Stimulated activated naive CD4-positive, alpha-beta T cell treated with Interleukin-2 at 50 U/mL for 16 hours (primary cell): ENCODE measurements at places on chromosomes 1 and 21.

- no peak for DNase-seq
Observed at GRCh38 chr1:219533280-219533679, 79.6 kb downstream of the ZC3H11B start.

- DNase-seq = no peak
Observed at GRCh38 chr1:7268983-7269382, 483.7 kb downstream of the CAMTA1 start.

DNA sequence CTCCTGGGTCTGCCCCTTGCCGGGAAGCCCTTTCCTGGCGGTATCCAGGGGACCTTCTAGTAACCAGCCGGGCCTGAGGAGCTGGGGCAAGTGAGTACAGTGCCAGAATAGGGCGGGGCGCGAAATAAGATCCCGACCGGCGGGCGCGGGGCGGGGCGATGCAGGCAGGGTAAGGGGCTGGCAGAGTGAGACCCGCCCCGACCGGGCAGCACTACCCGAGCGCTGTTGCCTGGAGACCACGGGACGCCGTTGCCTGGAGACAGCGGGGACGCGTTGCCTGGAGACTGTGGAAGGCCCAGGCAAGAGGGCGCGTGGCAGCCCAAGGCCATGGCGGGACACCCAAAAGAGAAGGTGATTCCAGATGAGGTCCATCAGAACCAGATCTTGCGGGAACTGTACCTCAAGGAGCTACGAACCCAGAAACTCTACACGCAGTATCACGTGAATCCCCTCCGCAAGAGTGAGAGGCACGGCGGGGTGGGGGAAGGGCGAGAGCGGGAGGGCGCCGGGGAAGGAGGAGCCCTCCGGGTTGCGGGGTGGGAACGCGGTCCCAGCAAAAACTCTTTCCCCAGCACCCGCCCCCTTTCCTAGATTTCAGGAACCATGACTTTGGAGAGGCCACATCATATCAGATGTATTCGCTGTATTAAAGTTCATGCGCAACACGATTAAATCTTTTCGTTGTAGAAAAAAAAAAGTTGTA, 24.3 kb downstream of the EBNA1BP2 start:
- no peak for DNase-seq

DNA sequence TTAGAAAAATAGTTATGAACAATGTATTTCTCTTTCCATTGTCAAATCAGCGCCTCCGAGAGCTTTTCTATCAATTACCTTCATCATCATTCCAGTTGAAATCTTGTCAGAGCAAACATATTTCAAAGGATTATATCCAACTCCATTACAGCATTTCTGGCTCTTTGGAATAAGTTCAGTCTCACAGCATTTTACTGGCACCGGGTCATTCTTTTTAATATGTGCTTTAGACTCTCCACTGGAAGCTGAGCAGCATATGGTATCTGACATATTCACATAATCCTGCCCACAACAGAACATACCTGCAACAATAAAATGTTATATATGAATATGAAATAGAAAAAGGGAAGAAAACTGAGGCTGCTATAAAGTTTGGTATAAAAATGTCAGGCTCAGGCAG, 222.9 kb downstream of the KCTD3 start:
- DNase-seq = no peak

GRCh38 chr1:33501309-33501708, 28.9 kb downstream of the ZSCAN20 start:
- DNase-seq = no peak

GRCh38 chr1:5427026-5427613, 565.1 kb downstream of the NPHP4 start:
- DNase-seq = no peak

- DNase-seq = no peak
Observed at GRCh38 chr1:229674042-229674441, 48.0 kb downstream of the URB2 start.

- DNase-seq = no peak
Observed at GRCh38 chr1:1430114-1430982, 5.1 kb upstream of the VWA1 start.

DNA sequence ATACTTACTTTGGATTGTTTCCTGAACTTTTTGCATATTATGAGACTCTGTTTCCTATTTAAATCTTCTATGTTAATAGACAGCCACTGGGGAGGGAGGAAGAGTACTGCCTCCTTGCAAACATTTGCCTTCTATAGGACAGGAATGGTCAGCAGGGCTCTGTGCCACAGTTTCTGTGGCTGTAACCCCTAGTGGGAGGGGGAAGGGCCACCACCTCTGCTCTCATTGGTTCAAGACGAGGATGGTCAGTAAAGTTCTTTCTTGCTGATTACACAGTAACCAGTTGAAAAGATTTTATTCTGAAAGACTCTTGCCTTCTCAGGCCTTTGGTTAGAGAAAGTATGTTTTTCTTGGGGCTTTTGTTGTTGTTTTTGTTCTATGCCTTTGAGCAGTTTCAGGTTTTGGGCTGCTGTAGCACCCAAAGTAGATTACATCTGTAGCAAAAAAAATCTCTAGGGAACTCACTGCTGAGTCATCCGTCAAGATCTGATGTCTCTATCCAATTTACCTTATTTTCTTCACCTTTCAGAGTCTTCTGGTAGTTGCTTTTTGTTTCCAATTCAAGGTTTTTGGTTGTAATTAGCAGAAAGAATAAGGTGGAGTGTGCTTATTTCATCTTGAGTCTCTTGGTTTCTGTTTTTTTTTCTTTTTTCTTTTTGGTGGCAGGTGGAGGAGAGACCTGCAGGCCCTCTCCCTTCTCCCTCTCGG, 23.1 kb downstream of the SLC35A3 start:
- DNase-seq = no peak

DNA sequence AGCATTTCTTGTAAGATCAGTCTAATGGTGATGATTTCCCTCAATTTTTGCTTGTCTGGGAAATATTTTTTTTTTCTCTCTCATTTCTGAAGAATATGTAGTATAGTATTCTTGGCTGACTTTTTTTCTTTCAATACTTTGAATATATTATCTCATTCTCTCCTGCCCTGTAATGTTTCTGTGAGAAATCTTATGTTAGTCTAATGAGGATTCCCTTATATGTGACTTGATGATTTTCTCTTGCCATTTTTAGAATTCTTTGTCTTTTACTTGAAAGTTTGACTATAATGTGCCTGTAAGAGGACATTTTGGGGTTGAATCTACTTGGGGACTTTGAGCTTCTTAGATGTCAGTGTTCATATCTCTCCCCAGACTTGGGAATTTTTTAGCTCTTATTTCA, 40.0 kb upstream of the PCBP3 start:
- DNase-seq = no peak

- DNase-seq = peak; percentile 59
Observed at GRCh38 chr21:38733972-38734546, 71.7 kb upstream of the ETS2 start.

DNA sequence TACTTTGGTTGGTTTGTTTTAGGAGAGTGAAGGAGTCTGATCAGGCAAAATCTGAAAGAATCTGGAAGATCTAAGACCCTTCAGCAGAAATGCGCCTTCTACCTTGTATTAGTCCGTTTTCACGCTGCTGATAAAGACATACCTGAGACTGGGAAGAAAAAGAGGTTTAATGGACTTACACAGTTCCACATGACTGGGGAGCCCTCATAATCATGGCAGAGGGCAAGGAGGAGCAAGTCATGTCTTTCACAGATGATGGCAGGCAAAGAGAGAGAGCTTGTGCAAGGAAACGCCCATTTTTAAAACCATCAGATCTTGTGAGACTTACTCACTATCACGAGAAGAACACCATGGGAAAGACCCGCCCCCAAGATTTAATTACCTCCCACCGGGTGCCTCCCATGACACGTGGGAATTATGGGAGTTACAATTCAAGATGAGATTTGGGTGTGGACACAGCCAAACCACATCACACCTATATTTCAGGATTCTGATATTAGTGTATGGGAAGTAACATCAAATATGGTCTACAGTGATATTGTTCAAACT, 99.3 kb downstream of the GLUL start:
- no peak for DNase-seq

GRCh38 chr1:174005032-174005431, 17.1 kb downstream of the RC3H1 start:
- DNase-seq = no peak

GRCh38 chr1:93177991-93178390, 2.2 kb downstream of the TMED5 start:
- no peak for DNase-seq

DNA sequence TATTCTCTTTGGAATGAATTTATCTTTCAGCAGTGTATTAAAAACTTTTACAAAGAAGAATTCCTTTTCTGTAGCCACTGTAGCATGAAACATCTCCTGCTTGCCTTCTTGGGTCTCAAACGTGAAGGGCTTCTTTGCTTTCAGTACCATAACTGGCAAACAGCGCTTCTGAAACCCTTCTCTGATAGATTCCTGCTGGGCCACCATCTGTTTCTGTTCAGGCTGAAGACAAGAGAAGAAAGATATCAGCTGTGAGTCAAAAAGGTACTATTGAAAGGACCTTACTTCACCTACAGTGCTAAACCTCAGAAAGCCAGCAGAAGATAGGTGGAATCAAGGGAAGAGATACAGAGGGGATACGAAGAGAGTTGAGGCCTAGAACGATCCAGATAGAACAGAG, 10.5 kb downstream of the AIM2 start:
- no peak for DNase-seq

GRCh38 chr21:38095220-38095619, 161.6 kb upstream of the KCNJ15 start:
- no peak for DNase-seq

DNA sequence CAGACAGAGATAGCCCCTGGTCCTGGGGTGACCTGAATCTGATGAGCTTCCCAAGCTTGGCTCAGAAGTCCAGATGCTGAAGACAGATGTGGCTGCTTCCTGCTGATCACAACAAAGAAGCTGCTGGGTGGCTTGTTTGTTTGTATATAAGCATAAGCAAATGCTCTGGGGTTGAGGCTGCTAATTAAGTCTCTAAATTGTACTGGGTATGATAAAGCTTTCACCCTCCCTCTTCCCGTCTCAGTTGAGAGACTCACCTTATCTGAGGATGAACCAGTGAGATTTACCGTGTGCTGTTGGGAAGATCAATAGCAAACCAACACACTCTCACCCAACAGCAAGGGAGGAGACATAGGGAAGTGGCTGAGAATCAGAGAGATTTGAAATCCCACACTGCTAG, 42.0 kb downstream of the DAB1 start:
- DNase-seq = no peak

GRCh38 chr1:19260211-19261138, 8.9 kb downstream of the MRTO4 start:
- no peak for DNase-seq

GRCh38 chr1:33424205-33424604, 6.7 kb downstream of the PHC2 start:
- no peak for DNase-seq

DNA sequence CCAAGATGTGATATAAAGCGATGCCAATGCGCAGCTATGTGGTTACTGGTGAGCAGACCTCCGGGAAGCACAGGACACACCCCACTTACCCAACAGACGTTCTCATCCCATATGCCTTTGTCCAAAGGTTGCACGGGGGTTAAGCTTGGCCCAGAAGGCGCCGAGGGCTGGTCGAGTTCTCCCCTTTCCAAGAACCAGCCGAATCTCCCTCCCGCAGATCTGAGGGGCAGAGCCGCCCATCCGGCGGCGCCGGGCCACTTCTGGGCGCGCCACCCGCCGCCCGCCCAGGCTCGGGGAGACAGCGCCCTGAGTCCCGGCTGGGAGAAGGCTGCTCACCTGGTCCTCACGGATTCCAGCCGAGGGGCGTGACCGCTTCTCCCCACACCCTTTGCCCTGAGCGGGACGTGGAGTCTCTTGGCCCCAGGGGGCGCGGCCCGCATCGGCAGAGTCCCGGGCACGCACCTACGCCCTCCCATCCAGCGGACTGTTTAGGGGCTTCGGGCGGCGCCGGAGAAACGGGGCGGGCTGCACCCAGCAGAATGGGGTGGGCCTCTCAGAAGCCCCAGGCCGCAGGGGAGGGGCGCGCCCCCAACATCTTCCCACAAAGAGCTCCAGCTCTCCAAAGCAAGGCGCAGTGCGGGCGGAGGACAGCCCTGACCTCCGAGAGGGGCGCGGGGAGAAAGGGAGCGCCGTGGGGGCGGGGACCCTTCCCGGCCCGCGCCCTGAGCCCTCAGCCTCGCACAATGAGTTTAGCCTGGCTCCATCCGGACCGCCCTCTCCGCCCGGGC, 615 bp downstream of the GPR161 start:
- no peak for DNase-seq

- DNase-seq = peak; percentile 24
Observed at GRCh38 chr1:230208619-230209261, 141.7 kb downstream of the GALNT2 start.

DNA sequence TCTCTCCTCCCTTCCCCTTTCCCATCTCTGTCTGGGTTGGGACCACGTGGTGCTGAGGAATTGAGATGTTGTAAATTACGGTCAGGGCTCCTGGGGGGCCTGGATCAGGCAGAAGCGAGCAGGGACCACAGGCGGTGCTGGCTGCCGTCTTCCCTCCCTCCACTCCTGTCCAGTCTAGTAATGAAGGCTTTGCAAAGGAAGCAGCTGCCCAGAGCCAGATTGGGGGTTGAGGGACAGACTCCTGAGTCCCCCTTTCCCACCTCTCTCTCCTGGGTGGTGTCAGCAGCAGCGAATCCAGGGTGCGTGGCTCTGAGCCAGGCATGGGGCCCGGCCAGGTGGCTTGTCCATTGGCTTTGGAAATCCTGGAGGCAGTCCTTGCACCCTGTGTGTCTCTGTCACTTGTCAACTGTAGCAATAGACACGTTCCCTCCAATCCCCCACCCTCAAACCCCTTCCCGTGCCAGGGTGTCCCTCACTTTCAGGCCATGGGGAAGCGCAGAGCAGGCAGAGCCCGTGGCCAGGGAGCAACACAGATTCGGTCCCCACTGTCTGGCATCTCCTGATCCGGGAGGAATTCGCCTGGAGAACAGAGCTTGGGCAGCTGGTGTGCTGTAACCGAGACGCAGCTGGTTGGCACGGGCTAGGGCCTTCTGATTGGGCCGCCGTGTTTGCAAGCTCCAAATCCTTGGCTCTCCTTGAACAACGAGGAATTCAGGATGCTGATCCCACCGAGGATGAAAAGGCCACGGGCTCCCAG, 64.8 kb upstream of the WNT4 start:
- no peak for DNase-seq

DNA sequence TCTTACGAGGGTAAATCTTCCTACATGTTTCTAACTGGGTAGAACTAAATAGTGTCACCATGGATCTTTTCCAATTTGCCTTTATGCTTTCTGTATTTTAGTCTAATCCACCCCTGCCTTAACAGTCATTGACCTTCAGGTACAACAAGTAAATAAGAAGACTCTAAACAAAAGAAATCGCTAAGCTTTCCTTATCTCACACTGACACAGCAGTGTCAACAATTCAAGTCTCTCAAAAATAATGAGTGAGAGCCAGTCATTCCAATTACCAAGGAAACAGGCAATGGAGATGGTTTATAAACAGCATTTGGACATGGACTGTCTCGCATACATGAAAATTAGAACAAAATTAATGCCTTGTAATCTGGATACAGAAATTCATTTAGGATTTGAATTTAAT, 365.8 kb downstream of the VAV3 start:
- DNase-seq = no peak

GRCh38 chr1:91338501-91338900, 66.1 kb downstream of the HFM1 start:
- no peak for DNase-seq

GRCh38 chr1:41434748-41435449, 49.6 kb downstream of the EDN2 start:
- no peak for DNase-seq
